Activated effector memory CD4-positive, alpha-beta T cell treated with Interleukin-2 at 50 U/mL for 16 hours (primary cell): ENCODE measurements at places on chromosomes 13 and 19.

DNA sequence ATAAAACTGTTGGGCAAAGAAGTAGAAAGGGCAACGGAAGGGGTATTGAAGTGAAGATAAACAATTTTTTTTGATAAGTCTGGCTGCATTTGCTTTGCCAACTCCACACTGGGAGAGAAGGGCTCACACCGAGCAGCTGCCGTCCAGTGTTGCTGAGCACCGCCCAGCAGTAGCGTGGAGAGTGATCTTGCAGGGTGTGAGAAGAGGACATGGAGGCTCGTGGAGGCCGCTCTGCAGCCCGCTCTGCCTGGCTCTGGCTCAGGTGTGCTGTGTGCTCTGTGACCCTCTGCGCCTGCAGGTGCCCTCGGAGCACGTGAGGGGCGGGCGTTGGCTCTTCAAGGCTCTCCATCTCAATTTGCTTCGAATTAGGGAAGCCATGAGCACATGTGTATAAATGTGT, 35.9 kb upstream of the TEX29 start:
- no peak for DNase-seq

- DNase-seq, result peak; percentile 69
These were observed 4.2 kb downstream of the ADPRHL1 start for GRCh38 chr13:113448885-113449692.

- DNase-seq, result no peak
These were observed 328.1 kb downstream of the MYO16 start for GRCh38 chr13:108957369-108958012.

GRCh38 chr19:46042252-46042883, 1.6 kb upstream of the IGFL4 start:
- no peak for DNase-seq

DNA sequence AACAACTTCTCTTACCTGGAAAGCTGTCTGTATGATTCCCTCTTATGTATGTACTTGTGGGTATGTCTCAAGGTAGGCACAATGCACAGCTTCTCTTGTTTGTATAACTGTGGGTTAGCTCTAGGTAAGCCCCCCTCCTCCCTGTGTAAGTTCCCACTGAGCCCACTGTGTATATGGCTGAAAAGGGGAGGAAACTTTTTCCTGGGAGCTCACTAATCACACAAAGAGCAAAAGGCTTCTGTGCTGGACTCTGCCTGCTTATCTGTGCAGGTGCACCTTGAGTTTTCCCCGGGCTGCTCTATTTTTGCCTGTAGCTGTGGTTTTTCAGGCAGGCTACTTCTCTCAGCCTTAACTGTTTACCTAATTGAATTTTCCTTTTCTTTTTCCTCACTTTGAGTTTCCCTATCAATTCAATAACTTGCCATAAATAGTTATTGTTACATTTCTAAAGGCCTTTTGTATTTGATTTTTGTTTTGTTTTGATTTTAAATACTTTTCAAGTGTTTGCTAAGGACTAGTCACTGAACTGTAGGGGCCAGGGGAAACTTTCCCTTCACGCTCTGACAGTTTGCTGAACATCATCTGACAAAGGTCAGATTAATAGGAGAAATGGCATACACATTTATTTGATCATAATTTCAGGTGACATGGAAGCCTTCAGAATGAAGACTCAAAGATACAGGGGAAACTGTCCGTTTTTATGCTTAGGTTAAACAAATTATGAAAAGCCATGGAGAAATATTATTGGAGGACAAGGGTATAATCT, 423.5 kb upstream of the ATXN8OS start:
- DNase-seq, result no peak

- no peak for DNase-seq
These were observed 27.7 kb downstream of the PPP2R1A start for GRCh38 chr19:52217576-52217975.

GRCh38 chr19:50325310-50326100, 3.7 kb downstream of the KCNC3 start:
- peak; percentile 54 for DNase-seq

- DNase-seq, result no peak
These were observed 471 bp downstream of the FUT1 start for GRCh38 chr19:48751845-48752495.

- no peak for DNase-seq
These were observed 220.3 kb downstream of the POU4F1 start for GRCh38 chr13:78383071-78383484.

DNA sequence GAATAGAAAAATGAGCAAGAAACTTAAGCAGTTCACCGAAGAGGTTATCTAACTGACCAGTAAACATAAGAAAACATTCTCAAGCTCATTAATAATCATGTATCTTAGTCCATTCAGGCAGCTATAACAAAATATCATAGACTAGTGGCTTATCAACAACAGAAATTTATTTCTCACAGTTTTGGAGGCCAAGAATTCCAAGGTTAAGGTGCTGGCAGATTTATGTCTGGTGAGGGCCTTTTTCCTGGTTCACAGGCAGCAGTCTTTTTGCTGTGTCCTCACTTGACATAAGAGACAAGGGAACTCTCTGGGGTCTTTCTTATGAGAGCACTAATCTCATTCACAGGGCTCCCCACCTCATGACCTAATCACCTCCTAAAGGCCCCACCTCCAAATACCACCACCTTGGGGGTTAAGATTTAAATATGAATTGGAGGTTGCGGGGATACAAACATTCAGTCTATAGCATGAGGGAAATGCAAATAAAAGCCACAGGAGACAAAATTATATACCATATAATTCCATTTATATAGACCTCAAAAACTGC, 123.6 kb downstream of the ZAR1L start:
- DNase-seq, result no peak

DNA sequence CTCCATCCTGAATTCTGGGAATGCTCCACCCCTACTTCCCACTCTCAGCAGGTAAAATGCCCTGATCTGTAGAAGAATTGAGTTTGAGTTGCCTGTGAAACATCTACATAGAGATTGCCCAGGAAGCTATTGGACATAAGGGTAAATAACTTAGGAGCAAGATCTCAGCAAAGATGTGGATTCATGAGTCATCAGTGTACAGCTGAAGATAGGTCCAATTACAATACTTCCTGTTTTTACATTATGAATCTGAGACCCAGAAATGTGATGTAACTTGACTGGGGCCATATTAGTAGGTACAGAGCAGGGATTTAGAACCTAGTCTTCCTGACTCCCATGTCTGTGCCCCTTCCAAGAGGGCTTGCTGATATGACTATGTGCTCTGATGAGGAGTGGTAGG, 79.4 kb upstream of the FNDC3A start:
- no peak for DNase-seq

- no peak for DNase-seq
These were observed 107.8 kb downstream of the SGCG start for GRCh38 chr13:23288564-23288963.

DNA sequence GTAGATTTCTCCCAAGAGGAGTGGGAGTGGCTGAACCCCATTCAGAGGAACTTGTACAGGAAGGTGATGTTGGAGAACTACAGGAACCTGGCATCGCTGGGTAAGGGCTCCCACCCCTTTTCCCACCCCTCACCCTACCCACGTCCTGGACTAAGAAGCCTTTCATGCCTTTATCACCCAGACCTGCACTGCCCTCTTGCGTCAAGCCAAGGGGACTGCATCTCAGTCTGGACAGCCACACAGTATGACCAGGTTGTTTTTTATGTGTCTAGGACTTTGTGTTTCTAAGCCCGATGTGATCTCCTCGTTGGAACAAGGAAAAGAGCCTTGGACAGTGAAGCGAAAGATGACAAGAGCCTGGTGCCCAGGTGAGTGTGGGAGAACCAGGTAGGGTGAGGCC, 8.8 kb downstream of the ZFP28 start:
- DNase-seq, result no peak

DNA sequence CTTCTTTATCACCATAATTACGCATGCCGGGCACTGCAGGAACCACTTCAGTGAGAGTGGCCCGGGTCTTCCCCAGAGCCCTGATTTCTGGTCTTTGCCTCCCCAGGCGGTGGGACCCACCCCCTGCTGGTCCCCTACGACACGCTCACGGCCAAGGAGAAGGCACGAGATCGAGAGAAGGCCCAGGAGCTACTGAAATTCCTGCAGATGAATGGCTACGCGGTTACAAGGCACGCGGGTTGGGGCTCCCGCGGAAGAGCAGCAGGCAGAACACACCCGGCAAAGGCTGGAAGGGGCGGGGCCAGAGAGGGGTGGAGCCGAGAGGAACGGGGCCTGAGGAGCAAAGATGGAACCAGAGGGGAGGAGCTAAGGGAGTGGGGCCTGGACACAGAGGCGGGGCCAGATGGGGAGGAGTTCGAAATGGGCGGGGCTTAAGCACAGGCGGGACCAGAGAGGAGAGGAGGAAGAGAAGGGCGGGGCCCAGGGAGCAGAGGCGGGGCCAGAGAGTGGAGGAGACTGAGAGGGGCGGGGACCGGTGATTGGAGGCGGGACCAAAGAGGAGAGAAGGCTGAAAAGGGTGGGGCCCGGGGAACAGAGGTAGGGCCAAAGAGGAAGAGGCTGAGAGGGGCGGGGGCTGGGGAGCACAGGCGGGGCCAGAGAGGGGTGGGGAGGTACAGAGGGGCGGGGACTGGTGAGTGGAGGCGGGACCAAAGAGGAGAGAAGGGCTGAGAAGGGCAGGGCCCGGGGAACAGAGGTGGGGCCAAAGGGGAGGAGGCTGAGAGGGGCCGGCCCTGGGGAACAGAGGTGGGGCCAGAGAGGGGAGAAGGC, 73.4 kb downstream of the RYR1 start:
- peak; percentile 80 for DNase-seq

DNA sequence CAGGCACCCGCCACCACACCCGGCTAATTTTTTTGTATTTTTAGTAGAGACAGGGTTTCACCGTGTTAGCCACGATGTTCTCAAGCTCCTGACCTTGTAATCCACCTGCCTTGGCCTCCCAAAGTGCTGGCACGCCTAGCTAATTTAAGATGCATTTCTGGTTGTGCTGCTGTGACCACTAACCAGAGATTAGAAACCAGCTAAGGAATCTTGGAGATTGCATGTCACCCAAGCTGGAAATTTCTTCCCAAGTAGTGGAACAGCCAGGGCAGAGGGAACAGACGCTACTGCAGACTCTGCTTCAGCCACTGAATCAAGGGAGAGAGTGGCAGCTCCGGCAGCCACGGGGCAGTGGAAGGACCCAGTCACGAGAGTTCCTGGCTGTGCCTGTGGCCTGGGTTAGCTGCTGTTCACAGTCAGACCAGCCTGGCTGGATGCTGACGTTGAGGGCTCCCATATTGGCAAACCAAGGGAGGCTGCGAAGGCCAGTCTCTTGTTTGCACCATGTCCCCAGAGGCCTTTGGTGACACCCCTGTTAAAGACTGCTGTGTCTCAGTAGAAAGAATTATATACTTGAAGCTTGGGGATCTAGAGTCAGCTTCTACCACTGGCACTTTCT, 7.9 kb downstream of the TPM4 start:
- DNase-seq, result no peak

DNA sequence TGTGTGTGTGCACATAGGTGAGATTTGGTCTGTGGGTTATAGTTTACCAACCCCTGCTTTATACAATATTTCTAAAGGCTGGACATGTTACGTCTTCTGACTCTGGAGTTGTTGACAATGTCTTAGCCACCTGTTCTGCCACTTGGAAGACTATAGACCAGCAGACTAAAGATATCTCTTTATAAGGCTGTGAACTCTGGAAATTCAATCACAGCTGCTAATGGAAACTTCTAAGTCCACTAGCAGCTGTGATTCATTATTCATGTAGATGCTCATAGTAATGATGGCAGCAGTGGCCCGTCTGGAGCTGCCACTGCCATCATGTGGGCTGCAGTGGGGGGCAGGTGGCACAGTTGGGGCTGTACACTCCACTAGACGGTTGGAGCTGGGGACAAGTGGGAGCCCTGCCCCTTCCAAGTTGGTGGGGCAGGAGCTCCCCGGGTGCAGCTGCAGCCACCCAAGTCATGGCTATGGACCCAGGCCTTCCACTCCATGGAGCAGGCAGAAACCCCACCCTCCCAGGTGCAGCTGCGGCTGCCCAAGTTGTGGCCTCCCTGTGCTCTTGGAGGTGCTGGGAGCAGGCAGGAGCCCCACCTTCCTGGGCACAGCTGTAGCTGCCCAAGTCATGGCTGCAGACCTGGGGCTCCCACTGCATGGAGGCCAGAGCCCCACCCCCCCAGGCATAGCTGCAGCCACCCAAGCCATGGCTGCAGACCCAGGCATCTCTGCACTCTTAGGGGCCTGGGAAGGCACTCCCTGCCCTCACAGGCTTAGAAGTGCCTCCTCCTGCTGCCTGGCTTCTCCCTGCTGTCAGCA, 8.8 kb downstream of the IGFL4 start:
- DNase-seq, result no peak

DNA sequence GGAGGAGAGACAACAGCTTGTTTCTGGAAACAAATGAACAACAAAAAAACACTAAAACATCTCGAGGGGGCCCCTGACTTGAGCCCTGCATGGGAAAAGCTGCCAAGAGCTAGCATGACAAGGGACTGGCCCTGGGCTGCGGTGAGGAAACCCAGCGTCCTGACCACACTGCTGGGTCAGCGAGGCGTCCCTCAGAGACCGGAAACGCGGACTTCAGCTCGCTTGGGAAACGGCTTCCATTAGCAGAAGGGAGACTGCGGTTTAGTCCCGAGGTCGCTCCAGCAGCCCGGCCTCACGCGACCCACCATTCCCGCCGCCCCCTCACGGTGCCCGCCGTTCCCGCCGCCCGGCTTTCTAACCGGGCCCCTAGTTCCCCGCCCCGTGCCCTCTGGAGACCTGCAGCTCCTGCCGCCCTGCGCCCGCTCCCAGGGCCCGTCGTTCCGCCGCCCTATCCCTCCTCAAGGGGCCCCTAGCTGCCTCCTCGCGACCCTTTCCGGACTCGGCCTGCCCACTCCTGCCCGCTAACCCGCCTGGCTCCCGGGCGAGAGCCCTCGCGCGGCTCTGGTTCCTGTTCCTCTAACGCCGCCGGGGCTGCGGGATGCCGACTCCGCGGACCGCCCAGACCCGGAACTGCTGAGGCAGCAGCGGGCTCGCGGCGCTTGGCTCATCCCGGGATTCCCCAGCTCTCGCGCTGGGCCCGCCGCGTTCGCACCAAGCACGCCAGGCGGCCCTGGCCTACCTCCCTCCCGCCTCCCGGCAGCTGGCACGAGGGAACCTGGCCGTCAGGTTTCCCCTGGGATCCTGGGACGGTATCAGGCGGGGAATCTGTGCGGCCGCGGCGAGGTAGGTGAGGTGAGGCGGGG, at the start of gene CCDC122:
Gene CCDC122, minus strand, starts transcription at position 849 of the 863 bp plus-strand sequence. CDS start 10,364 bp downstream, outside the sequence.
- DNase-seq, result peak; percentile 54

- DNase-seq, result no peak
These were observed 177.8 kb upstream of the NBEA start for GRCh38 chr13:34764246-34764645.

DNA sequence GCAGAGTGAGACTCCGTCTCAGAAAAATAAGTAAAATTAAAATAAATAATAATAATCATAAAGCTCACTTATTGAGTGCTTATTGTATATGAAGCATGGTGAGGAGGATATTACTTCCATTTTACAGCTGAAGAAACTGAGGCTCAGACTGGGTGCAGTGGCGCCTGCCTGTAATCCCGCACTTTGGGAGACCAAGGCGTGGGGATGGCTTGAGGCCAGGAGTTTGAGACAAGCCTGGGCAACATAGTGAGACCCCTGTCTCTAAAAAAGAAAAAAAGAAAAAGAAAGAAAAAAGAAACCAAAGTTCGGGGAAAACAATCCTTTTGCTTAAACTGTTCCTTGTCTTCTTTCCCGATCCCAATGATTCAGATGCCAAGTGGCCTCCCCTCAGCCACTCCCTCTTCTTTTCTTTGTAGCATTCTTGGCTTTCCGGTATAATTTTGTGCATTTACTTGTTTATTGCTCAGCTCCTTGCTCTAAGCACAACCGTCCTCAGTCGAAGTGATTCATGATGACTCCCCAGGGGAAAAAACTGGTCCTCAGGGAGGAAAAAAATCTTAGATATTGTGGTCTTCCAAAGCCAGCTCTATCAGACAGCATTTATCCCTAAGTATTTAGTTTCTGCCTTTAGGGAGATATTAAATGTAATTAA, 965 bp upstream of the EIF3G start:
- DNase-seq, result no peak
